ENCODE measurements at places on chromosomes 11 and 22.

DNA sequence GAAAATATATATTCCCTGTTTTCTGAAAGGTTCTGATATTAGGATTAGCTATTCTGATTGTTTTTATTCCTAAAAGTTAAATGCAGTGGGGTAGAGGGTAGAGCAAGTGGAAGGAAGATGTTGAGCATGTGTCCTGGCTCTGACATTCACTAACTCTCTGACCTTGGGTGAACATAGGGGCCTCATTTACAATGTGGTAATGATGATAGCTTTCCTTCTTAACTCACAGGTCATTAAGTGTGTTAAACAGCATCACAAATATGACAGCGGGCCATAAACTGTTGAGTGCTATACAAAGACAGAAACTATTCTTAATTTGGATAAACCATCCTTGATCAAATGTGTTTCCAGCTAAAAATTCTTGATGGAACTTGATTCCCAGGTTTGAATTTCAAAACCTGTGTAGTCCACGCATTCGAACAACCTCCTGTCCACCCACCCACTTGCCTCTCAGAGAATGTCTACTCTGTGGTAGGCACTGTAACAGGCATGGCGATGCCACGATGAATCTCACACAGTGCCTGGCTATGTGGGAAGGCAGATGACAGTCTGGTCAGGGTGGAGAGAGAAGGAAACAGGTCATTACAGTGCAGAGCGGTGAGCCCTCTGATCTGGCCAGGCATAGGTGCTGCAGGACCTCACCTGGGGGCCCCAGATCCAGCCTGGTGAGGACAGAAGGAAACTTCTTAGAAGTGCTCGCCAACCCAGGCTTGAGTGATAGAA, 19.3 kb upstream of the PEX26 start:
- DNase-seq, result no peak

GRCh38 chr11:69669486-69669885, 5.7 kb downstream of the LTO1 start:
- DNase-seq, result no peak

- DNase-seq, result no peak
Observed at GRCh38 chr11:65853246-65853979, 4.6 kb downstream of the CFL1 start.

GRCh38 chr11:37100008-37100407, 502.0 kb upstream of the RAG2 start:
- no peak for DNase-seq

DNA sequence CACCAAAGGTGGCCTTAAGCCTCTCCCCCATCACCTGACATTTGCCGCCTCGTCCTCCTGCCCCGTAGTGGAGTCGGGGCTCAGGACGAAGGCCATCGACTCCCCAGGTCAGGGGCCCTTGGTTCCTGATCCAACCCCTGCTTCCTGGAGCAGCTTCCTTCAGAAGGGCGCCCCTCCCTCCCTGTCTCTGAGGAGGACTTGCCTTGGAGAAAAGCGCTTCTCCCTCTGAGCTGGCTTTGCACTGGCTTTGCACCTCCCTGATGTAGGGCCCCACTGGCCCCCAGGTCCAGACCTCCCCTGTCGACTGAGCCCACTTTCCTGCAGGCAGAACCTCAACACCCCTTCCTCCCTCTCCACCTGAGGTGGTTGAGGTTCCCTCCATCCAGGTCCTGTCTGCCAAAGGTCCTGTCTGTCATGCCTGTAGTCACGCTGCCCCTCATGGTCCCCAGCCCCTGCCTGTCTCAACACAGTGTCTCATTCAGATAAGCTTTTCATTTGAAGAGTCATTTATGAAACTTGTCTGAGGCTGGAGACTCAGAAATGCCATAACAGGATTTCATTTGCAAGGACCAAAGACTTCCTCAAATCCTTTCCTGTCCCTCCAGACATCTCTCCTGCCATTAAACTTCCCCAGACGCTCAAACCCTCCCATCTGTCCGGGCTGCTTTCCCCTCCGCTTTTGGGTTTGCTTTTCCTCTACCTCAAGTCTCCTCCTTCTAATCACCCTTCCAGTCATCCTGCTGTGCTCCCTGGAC, 78.4 kb downstream of the MYO7A start:
- DNase-seq, result no peak

GRCh38 chr11:17828311-17828751, 93.8 kb downstream of the KCNC1 start:
- peak; percentile 44 for DNase-seq
